ENCODE measurements at places on chromosomes 1 and 21. TPM values are rescaled to one million over a fixed set of nuclear protein-coding genes. Genes with fewer than 3 reads are reported as not detected.

Gene F13B
- not detected for total RNA-seq

GRCh38 chr21:33973268-33973667 lies 57.7 kb upstream of the ATP5PO start:
- DNase-seq: no peak

GRCh38 chr1:17013491-17014320 lies 2.0 kb upstream of the ATP13A2 start:
- DNase-seq: no peak

- no peak for DNase-seq
These were observed 27.1 kb upstream of the COL18A1 start for GRCh38 chr21:45377866-45378257.

- DNase-seq: no peak
These were observed 164.8 kb downstream of the PPIAL4G start for GRCh38 chr1:148318123-148318903.
